ENCODE measurements at places on chromosomes 2 and 18. TPM values are rescaled to one million over a fixed set of nuclear protein-coding genes. Genes with fewer than 3 reads are reported as not detected.

POMC gene
- total RNA-seq, result 7.6 TPM

EEF1B2 gene
- 1,110 TPM for total RNA-seq

ZNF236 gene
- total RNA-seq, result 25.6 TPM

SIX3 gene
- total RNA-seq, result not detected

DNA sequence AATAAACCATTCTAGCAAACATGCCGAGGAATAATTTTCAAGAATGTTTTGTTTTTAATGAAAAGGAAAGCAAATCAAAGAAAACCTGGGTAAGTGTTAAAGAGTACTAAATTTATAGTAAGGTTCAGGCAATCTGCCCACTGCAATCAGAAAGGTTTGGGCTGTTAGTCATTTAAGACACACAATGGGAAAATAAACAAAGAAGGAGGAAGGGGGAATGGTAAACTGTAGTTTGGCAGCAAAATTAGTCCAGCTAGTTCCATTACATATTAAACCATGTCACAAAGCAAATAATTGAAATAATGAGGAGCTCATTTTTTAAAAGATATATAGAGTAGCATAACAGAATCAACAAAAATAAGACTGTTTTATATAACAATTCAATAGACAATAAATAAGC lies 87.5 kb upstream of the COPS8 start:
- no peak for DNase-seq

- DNase-seq, result no peak
Observed at GRCh38 chr2:119668546-119668945, 10.5 kb upstream of the TMEM177 start.

DNA sequence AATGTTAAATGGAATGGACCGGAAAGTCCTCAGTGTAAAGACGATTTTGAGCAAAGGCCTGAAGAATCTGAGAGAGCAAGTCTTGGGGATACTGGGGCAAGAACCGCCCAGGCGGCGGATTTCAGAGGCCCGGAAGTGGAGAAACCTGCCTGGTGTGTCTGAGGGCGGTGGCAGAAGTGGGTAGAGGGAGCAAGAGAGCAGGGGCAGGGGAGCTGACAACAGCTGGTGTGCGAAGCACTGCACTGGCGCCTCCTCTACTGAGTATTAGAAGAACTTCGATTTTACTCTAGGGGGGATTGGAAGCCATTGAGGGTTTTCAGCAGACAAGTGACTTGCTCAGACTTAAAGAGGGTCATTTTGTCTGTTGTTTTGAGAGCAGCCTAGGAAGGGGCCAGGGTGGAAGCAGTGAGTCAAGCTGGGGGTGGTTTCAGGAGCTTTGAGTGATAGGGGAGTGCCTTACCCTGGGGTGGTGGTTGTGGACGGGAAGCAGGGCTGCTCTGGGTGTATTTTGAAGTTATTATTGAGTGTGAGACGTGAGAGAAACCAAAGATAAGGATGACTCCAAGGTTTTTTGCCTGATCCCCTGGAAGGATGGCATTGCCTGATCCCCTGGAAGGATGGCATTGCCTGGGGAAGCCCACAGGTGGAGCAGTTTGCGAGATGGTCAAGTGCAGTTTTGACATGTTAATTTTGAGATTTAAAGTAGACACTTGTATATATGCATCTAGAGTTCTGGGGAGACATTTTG lies 52.5 kb downstream of the ZNF236 start:
- DNase-seq, result no peak

- no peak for DNase-seq
Observed at GRCh38 chr2:208674919-208675318, 268.3 kb downstream of the PTH2R start.

DNA sequence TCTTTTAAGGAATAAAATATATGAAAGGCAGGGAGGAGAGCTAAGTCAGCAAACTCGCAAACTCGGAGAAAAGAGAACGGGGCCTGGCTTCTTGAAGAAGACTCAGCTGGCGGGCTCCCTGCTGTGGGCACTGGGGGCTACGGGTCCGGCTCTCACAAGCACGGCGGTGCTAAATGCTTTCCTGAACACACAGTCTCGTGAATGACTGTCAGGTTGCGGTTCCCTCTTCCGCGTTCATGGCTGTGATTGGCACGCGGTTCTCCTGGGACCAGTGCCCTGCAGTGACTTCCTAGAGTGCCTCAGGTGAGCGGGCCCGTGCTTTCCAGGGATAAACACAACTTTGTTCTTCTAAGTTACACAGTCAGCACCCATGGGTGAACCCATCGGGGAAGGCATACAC lies 208.4 kb downstream of the HDAC4 start:
- no peak for DNase-seq

- no peak for DNase-seq
Observed at GRCh38 chr2:211344289-211344688, 787.9 kb downstream of the CPS1 start.

GRCh38 chr2:3535794-3536681 lies 16.7 kb upstream of the ADI1 start:
- no peak for DNase-seq

DNA sequence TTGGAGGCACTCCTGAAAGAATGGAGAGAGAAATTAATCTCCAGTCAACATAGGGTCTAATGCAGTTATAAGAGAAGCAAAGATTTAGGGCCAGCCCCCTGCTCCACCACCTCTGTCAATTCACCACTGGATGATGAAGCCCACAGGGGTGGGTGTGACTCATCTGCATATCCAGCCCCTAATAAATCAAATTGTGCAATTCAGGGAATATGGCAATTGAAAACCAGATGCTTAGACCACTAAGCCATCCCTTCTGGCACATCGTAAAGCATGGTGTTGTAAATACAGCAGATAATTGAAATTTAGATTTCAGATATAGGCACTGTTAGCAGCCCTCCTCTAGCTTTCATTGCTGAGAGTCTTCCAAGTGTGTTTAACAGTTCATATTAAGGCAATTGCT lies 541.4 kb downstream of the PARD3B start:
- DNase-seq, result no peak

GRCh38 chr2:170206805-170207407 lies 29.0 kb downstream of the MYO3B start:
- no peak for DNase-seq

DNA sequence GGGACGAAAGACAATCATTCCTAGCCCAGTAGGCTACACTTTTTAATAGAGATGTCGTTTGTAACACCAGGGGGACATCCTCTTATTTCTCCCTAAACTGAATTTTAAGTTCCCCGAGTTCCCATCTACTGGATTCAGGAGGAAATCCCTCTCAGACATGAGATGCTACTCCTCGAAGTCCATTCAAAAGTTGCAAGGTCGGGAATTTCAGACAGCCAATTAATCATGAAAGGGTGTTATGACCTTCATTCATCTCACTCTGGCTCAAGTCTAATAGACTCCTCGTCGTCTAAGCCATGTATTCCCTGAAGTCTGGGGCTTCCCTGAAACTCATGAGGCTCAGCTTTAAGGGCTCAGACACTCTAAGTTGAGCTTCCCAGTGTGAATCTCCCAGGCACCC lies 1.2 kb upstream of the DSC3 start:
- DNase-seq, result no peak

- no peak for DNase-seq
Observed at GRCh38 chr2:157769856-157770255, 106.3 kb downstream of the ACVR1 start.
